ENCODE measurements at places on chromosomes 2 and 18.

GRCh38 chr18:76137216-76137615 is 357.8 kb downstream of the ZNF516 start:
- no peaks in the 10 kb centered on the region for H3K27me3 ChIP-seq
- no peak overlapping the region for H3K4me3 ChIP-seq
- H3K36me3 ChIP-seq, result no peaks in the 10 kb centered on the region
- no peak overlapping the region for H3K27ac ChIP-seq

GRCh38 chr2:203802342-203803052 is 65.1 kb upstream of the CTLA4 start:
- no peaks in the 10 kb centered on the region for H3K27me3 ChIP-seq
- no peak for DNase-seq
- H3K4me1 ChIP-seq, result peaks cover 48% of the 10 kb centered on the region
- H3K4me3 ChIP-seq, result no peak overlapping the region
- H3K27ac ChIP-seq, result peak overlapping the region; percentile 35
- peaks cover 11% of the 10 kb centered on the region for H3K36me3 ChIP-seq

DNA sequence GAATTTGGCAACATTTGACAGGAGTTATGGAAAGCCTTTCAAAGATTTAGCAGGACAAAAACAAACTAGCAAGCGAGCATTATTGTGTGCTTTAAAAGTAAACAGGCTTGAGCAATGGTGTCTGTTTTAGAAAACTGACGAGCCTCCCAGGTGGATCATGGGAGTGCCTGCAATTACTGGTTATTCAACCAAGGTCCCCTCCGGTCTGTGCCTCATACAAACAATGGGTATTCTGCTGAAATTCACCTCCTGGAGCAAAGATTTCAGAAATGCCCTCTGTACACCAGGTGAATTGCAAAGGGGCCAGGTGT is 22.4 kb downstream of the RTP5 start:
- no peaks in the 10 kb centered on the region for H3K27me3 ChIP-seq
- no peaks in the 10 kb centered on the region for H3K4me1 ChIP-seq
- H3K4me3 ChIP-seq, result no peak overlapping the region
- H3K27ac ChIP-seq, result no peak overlapping the region
- H3K36me3 ChIP-seq, result peaks cover 4% of the 10 kb centered on the region

DNA sequence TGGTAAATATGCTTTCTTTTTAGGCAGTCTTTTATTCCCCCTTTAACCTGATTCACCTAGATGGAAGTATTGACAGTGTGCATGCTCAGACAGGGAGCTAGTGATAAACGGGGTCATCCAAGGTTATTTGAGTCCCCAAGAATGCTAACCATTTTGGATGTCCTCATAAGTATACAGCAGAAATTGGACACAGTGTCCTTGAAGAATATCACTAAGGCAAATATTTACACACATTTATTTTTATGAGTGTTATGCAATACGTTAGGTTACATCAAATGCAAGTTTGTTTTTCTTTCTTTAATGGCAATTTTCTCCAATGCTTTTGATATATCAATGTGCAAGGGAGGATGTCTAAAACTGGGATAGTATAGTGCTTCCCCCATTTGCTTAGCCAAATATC is 23.6 kb downstream of the CNTNAP5 start:
- H3K27me3 ChIP-seq, result no peaks in the 10 kb centered on the region
- no peak for DNase-seq
- H3K36me3 ChIP-seq, result no peaks in the 10 kb centered on the region
- H3K27ac ChIP-seq, result no peak overlapping the region

- H3K4me3 ChIP-seq, result no peak overlapping the region
- no peaks in the 10 kb centered on the region for H3K36me3 ChIP-seq
- no peak overlapping the region for H3K27ac ChIP-seq
- H3K4me1 ChIP-seq, result no peaks in the 10 kb centered on the region
Measured at GRCh38 chr2:200244111-200244510, 62.4 kb upstream of the SPATS2L start.

- DNase-seq, result peak; percentile 79
- H3K27me3 ChIP-seq, result no peaks in the 10 kb centered on the region
- no peak overlapping the region for H3K27ac ChIP-seq
- H3K4me3 ChIP-seq, result no peak overlapping the region
- peaks cover 15% of the 10 kb centered on the region for H3K4me1 ChIP-seq
Measured at GRCh38 chr2:96148410-96149217, 3.4 kb upstream of the DUSP2 start.
